Suppressor macrophage treated with lipopolysaccharide for 1 hour (primary cell): ENCODE measurements at places on chromosomes 12 and 14.

GRCh38 chr12:49296034-49296835, 1.3 kb downstream of the PRPH start:
- peak; percentile 53 for DNase-seq

GRCh38 chr12:97984436-97984835, 521.8 kb downstream of the RMST start:
- no peak for DNase-seq

- DNase-seq: no peak
These were observed 9.0 kb upstream of the NOVA1 start for GRCh38 chr14:26606729-26607312.

DNA sequence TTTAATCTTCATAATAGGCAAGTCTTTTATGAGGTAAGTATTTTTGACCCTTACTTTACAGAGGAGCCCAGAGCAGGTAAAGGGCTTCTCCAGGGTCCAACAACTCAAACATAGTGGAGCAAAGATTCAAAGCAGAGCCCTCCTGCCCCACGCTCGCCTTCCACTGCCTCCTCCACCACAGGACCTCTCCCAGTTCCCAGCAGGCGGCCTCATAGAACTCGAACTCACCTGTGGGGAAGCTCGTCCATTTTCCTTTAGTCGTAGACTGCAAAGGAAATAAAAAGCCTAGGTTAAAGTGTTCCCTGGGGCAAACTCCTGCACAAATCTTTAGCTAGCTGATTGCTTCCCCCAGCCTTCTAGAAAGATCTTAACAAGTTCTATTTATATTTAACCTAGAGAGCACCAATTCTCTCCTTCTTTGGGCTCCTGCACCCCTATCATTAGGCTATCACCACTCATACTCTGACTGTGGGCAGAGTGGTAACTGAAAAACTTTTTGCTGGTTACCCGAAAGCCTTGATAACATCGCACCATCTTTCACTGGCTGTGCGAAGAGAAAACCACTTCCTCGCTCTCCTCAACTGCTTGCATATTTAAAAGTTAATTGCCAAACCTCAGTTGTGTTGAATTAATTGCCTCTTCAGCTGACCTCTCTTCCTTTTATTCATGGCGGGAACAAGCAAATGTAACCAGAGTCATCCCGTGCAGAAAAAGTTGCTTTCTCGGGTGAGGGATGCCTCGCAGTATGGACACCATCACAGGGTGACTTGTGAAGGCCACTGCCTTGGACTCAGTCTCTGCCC, 299.6 kb downstream of the DPF3 start:
- no peak for DNase-seq

DNA sequence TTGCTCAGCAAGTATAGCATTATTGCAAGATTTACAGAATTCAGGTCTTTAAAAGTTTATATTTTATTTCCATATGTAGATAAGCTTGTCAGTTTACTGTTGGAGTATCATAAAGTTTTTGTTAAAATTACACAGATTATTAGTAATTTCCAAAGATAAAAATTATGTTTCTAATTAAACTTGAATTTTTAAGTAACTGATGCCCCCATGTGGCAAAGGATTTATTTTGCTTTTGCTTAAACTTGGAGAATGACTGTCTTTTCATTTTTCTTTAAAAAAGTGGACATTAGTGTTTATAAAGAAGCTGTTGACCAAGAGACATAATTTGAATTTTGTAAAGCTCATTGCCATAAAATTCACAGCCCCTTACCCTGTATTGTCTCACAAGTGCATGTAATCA, 45.8 kb downstream of the ETNK1 start:
- no peak for DNase-seq

GRCh38 chr12:127579446-127579845, 687.5 kb upstream of the TMEM132C start:
- no peak for DNase-seq

GRCh38 chr12:7145671-7146070, 15.5 kb downstream of the CLSTN3 start:
- DNase-seq: no peak

- no peak for DNase-seq
These were observed 43.7 kb downstream of the TRHDE start for GRCh38 chr12:72315858-72316257.

DNA sequence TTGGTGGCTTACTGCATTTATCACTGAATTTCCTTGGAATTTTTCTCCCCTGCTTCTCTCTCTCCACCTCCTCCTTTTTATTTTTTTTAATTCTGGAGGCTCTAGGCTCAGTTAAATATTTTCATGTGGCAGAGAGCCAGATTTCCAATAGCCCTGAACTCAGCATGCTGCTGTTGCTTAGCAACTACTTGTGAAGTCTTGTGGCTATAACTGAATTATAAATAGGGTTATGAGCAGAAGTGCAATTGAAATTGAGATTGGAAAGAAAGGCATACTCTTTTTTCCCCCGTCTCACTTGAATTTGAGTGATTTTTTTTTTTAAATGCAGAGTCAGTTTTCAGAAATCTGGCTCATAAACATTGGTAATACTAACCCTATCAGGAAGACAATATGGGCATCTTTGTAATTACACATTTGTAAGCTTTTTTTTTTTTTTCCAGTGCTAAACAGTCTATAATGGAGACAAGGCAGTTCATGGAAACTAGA, 38.3 kb downstream of the ATF7IP start:
- no peak for DNase-seq

GRCh38 chr12:129185855-129186254, 332.6 kb downstream of the GLT1D1 start:
- DNase-seq: no peak

DNA sequence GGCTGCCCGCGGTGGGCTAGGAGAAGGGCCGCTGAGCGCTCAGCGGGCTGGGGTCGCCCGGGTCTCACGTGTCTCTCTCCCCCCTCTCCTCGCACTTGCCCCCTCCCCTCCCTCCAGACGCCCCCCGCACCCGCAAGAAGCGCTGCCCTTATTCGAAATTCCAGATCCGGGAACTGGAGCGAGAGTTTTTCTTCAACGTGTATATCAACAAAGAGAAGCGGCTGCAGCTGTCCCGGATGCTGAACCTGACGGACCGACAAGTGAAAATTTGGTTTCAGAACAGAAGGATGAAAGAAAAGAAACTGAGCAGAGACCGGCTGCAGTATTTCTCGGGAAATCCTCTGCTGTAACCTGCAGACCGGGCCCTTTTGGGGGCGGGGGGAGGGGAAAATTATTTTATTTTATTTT, 314 bp upstream of the HOTAIR start:
- no peak for DNase-seq

DNA sequence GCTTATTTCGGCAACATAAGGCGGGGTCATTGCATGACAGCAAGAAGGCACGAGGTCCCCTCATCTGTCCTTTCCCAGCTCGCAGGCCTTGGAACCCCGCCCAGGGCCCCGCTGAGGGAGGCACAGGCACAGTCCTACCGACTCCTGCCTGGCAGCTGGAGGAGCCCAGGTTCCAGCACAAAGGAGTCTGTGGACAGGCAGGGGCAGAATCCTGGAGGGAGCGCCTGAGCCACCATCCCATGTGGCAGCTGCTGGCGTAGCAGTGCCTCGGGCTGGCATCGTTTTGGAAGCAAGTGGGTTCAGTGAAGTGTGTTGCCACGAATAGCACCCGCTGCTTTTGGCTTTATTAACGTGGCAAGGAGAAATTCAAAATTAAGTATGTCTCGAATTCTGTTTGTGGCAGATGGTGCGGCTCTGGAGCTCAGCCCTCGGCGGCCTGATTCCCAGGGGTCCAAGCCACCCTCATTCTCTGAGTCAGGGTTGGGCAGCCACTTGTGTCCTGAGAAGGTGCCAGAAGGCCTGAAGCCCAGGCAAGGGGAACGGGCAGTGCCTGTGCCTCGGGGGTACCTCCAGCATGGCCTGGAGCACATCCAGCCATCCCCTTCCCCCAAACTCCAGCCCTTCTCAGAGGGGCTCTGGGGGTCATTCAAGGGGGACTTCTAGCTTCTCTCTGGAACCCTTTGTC, 35.9 kb downstream of the SLC8B1 start:
- DNase-seq: no peak

GRCh38 chr12:120404271-120404670, 33.6 kb upstream of the COX6A1 start:
- no peak for DNase-seq

DNA sequence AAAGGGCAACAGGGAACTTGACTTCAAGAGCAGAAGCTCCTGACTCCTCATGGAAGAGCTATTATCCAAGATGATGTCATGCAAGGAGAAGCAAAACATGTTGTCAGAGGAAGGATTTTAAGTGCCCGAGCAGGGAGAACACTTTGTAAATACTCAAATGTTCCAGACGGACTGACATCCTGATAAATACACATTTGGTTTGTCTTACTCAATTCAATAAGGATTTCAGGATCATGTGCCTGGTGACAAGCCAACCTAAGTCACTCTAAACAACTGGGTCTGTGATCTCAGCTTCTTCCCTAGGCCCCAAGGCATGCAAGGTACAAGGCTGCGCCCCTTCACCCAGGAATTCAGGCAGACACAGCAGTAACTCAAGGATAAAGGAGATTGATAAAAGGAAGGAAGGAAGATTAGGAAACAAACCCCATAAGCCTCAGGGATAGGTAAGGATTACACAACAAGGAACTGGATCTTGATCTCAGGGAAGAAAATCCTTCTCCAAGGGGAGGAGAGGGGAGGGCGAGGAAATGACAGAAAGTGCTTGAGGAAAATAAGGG, 26.8 kb upstream of the CEBPE start:
- no peak for DNase-seq

- peak; percentile 21 for DNase-seq
These were observed 89.8 kb downstream of the FAR2 start for GRCh38 chr12:29238822-29239291.

- no peak for DNase-seq
These were observed 11.9 kb downstream of the PPP2R5C start for GRCh38 chr14:101773378-101773777.

DNA sequence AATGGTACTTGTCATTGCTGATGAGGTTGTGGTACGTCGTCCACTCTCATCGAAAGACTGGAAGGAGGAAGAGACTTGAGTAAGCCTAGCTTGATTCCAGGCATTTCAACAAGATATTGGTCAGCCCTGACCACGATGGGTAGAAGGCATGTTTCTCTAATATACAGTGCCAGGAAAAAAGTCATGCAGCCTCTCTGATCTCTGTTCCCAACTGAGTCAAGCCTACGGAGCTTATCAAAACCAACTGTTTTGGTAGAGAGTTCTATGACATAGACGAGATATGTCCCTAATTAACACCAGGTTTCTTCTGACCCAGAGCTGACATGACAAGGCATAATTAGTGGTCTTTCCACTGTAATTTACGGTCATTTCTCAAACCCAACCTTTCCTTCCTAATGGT, 58.5 kb downstream of the NIN start:
- no peak for DNase-seq

DNA sequence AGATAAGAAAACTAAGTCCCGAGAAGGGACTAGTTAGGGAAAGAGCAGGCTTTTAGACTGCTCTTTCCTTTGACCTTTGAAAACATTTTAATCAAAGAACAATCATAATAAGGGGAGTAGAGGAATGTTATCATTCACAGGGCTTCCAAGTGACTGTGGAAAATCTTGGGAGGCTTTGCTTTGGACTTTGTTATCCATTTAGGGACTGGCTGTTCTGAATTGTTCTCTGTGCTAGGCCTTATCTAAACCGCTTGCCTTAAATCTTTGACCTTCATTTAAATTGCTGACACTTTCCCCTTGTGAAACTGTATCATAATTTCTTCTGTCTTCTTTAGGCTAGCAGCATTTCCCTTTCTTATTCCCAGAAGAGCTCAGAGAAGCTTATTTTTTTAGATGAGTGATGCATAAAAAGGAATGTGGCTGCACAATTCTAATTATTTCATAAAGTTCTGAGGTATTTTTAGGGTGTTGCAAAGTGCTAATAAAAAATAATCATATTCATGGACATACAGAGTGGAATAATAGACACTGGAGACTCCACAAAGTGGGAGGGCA, 9.5 kb upstream of the CALM1 start:
- no peak for DNase-seq

GRCh38 chr12:116887244-116887643, 6.0 kb upstream of the HRK start:
- DNase-seq: no peak

DNA sequence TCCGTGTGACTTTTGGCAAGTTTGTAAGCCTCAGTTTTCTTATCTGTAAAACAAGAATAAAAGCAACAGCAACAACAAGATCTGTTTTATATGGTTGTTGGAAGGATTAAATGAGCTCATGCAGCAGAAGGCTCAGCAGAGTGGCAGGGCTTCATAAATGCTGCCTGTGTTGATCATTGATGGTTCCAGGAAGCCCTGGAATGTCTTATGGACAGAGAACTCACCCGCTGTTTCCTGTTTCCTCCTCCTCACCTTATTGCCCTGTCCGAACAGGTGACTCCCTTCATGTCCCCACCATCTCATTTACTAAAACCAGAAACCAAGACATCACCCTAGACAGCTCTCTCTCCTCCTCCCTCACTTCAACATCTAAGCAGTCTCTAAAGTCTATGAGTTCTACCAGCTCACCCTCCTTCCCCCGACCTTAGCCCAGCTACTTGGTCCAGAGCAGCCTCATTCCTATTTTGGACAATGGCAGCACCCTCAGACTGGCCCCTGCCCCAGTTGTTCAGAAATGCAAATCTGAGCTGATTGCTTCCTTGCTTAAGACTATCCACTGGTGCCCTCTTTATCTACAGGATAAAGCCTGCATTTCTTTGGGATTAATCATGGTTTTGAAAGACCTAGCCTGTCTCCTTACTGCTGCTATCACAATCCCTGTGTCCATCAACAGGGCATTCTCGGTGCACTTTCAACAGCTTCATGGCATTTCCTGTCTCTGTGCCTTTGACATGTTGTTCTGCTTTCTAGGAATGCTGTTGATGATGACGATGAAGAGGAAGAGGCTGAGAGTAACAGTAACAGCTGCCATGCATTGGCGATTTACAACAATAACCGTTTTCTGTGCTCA, 21.4 kb upstream of the GSG1 start:
- no peak for DNase-seq

GRCh38 chr12:129200576-129200975, 347.3 kb downstream of the GLT1D1 start:
- no peak for DNase-seq

DNA sequence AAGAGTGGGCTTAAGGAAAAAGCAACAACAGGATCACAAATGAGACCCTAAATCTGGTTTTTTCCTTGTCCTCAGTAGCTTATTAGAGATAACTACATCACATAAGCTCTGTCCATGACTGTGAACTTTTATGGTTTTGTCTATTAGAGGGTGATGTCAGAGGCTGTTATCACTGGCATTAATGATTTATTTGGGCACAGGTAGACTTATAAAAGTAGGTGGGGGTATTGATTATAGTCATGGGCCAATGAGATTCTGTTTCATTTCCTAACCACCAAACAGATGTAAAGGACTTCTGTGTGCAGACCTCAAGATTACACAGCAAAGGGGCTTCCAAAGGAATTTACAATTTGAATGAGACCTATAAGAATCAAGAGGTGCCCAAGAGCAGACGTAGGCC, 316.4 kb downstream of the NRXN3 start:
- no peak for DNase-seq

DNA sequence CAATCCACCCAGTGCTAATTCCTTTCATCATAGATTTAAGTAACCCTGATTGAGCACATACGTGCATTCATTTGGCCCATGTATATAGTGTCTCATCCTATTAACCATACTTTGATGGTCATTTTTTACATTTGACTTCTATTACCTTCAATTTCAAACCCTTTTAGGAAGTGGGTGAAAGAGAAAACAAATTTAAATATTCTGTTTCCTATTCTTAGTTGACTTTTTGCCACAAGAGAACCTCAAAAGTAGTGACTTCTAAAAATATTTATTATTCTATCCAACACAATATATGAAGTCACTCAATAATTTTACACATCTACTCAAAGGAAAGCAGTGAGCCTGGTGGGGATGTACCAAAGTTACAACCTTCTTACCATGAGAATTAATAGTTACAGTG, 164.9 kb downstream of the CEP128 start:
- no peak for DNase-seq
